ENCODE measurements at places on chromosomes 6 and 20.

DNA sequence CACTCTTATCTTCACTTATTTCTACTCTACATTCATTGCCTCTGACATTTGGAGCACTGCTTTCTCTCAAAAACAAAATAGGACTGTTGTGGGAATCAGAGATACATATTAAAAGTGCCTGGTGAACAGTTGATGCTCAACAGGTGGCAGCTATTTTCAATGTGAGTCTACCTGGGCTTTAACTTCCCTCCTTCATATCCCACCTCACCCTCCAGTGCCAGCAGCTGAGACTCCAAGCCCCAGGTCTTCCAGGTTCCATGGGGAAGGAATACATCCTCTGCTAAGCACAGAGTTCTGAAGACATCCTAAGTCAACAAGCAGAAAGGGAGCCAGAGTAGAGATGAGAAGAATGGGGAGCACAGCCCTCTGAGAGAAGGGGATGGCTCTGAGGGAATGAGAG lies 7.0 kb upstream of the FOXP4 start:
- DNase-seq, result no peak

DNA sequence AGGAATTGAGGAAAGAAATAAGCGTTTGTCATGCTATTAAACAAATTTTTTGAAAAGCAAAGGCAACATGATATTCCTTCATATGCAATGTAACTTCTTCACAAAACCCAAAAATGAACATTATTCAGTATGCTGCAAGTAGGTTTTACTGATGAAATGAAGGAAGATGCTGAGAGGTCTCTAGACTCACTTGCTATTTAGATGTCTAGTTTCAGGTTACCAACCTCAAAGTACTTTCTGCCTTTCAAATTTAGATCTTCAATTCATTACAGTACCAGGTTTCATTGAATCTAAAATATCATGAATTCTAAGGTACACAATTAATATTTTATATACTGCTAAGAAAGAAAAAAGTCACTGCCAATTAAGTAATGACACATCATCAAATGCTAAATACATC lies 39.9 kb downstream of the MYO6 start:
- DNase-seq, result no peak

DNA sequence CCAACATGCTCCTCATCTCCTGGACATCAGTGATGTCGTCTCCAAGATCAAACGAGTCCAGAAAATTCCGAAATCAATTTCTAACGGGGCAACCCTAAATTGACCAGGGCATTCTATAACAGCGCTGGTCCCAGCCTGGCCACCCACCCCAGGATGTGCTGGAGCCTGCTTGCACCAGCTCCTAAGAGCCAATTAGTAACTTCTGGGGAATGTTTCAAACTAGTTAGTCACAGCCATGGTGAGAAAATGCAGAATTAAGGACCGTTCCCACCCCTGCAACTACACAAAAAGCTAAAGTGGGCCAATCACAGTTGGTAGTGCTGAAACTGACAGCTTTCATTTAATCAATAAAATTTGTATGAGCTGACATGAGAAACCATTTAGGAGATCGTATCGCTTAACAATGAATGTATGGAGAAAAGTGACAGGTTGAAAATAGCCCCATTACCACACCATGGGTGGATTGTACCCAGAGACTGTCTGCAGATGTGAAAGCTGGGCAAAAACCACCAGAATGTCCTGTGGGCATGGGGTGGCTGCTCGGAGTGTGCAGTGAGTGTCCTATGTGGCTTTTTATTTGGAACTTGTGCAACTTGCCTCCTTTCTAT lies 165.7 kb upstream of the AFDN start:
- DNase-seq, result no peak

GRCh38 chr6:90611543-90612312 lies 24.9 kb upstream of the MAP3K7 start:
- DNase-seq, result no peak

GRCh38 chr6:27451660-27452390 lies 21.1 kb downstream of the ZNF184 start:
- DNase-seq, result no peak

DNA sequence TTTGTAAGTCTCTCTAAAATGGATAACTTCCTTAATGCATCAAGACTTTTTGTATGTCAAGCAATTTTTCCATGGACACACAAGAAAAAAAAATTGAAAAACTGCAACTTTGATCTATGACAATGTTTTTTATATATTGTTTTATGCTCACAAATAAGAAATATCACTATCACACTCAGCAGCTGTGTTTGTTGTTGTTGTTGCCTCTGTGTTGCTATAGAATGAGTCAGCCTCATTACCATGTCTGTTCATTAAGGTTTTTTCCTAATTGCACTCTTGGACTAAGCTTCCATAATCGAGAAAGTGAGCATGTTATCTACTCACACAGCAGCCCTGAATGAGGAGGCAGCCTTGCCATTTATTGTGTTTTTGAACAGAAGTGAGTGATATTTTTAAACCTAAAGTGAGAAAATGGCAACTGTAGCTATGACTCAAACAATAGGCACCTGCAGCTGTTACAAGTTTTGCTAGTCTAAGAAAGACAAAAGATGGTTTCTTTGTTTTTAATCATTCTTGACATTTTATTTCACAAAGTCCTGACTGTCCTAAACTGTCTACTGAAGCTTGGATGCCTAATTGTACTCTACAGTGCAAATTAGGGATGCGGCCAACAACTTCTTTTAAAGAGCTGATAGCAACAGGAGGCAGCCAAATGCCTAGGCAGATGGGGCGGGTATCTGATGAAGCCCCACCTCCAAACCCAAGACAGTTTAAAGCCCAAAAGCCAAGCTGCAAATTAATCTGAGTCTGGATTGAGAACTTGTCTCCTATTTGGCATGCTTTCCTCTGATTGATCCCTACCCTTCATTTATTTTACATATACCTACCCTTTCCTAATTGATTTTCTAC lies 77.9 kb upstream of the DOK5 start:
- DNase-seq, result no peak

GRCh38 chr6:35195120-35195780 lies 18.5 kb upstream of the SCUBE3 start:
- DNase-seq, result peak; percentile 29

DNA sequence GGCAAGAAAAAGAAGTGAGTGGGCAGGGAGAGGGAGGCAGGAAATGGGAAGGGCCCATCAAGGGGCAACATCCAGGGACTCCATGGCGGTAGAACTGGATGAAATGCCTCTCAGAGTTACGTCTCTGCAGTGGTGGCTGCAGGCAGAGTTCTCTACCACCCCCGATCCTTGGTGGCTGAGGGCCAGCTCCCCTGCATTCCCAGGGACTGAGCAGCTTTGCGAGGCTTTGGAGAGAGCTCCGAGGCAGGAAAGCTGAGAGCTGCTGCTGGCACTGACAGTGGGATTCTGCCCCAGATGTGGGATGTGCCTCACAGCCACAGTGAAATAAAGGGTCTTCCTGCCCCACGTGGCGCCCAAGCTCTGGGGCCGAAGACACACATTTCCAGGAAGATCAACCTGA lies 236.6 kb downstream of the SLC24A3 start:
- DNase-seq, result no peak

GRCh38 chr20:12252793-12253192 lies 335.1 kb downstream of the BTBD3 start:
- no peak for DNase-seq

DNA sequence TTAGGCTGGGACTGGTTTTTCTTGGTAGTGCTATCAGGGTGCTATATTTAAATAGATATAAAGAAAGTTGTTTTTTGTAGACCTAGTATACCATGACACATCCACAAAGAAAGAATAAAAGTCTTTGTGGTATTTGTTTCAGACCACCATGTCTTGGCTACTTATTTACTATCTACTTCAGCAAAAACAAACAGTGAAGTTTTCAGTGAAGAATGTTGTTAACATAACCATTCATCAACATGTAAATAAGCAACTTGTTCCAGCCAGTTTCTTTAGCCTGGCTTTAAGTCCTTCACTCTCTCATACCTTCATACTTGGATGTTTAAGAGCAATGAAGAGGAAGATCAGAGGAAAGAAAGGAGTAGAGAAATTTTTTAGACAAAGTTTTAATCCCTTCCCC lies 624.1 kb downstream of the CD109 start:
- no peak for DNase-seq

- no peak for DNase-seq
Measured at GRCh38 chr20:62572980-62573379, 69.3 kb upstream of the SLCO4A1 start.

DNA sequence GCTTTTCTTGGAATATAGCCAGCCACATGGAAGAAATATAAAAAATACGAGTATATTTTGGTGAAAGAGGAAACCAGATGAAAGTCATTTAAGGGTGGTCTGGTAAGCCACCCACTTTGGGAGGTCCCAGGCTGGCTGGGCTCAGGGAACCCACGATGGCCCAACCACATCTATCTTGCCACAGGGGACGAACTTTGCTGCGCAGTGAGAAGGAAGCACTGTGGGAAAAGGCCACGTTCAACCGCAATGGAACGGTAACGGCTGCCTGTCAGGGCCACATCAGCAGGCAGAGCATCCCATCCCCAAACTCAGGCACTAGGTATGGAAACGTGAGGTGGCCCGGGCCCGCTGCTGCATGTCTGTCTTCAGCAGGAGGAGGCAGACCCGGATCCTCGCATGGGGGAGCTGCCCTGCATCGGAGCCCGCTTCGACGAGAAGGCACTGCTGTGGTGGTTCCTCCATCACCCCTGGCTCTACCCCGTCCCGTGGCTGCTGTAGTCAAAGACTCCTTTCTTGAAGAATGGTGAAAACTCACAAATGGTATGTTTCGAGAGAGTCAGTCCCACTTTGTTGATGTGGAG lies 300.4 kb downstream of the KIF16B start:
- DNase-seq, result no peak

DNA sequence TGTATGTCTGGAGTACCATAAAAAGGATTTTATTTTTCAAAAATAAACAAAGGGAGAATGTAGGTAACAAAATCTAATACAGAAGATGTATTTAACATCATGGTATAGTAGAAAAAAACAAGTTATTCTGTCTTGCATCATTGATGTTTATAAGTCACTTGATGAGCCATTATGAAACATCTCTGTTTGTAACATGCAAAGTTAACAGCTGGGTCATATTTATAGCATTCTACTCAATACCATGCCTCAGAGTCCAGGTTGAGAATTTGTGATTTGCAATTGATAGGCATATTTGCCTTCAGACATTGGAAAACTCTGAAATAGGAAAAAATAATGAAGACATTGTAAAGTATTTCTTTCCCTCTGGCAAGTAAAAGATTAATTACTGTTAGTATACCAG lies 52.3 kb upstream of the IL20RA start:
- DNase-seq, result no peak

- no peak for DNase-seq
Measured at GRCh38 chr6:169190970-169191369, 62.7 kb downstream of the THBS2 start.

GRCh38 chr6:121759370-121759769 lies 323.9 kb downstream of the GJA1 start:
- peak; percentile 63 for DNase-seq

- no peak for DNase-seq
Measured at GRCh38 chr6:40825102-40825501, 213.9 kb downstream of the UNC5CL start.

DNA sequence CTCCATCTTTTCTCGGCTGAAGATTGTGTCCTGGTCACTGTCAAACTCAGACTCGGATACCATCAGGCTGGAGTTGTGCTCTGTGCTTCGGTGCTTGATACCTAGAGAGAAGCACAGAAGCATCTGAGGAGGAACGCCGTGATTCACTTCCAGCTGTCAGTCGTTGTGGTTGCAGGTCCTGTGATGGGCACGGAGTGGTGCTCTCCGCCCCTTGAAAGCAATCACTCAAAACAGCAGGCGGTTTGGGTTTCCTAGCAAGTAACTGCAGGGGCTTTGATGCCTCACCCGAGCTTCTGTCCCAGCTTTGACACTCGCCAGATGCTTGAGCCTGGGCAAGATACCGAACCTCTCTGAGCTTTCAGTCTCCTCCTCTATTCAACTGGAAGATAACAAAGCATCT lies 52.5 kb downstream of the ALDH5A1 start:
- peak; percentile 81 for DNase-seq

- DNase-seq, result no peak
Measured at GRCh38 chr6:169251822-169252504, 1.7 kb downstream of the THBS2 start.

DNA sequence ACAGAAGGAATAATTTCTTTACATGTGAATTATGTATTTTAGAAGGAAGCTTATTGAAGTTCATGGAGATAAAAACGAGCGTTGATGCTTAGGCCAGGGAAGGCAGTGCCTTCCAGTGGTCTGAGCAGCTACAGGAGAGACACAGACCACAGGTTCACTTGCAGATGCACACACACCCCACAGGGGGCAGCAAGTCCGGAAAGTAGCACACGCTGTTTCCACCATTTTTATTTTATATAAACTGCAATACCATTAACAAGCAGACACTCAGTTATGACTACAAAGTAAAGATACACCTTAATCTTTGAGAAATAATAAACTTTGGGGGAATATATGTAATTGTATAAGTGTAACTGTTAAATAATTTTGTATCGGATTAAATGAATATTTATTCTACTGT lies 13.5 kb upstream of the DACT2 start:
- DNase-seq, result peak; percentile 4

- no peak for DNase-seq
Measured at GRCh38 chr6:158050955-158051354, 69.3 kb downstream of the SYNJ2 start.

GRCh38 chr20:2900845-2901592 lies 27.7 kb downstream of the PTPRA start:
- no peak for DNase-seq

GRCh38 chr20:24040896-24041459 lies 52.4 kb upstream of the GGTLC1 start:
- no peak for DNase-seq

- no peak for DNase-seq
Measured at GRCh38 chr20:64091770-64092169, 7.6 kb upstream of the LKAAEAR1 start.

- DNase-seq, result no peak
Measured at GRCh38 chr6:26375270-26375669, 7.6 kb upstream of the BTN2A2 start.

DNA sequence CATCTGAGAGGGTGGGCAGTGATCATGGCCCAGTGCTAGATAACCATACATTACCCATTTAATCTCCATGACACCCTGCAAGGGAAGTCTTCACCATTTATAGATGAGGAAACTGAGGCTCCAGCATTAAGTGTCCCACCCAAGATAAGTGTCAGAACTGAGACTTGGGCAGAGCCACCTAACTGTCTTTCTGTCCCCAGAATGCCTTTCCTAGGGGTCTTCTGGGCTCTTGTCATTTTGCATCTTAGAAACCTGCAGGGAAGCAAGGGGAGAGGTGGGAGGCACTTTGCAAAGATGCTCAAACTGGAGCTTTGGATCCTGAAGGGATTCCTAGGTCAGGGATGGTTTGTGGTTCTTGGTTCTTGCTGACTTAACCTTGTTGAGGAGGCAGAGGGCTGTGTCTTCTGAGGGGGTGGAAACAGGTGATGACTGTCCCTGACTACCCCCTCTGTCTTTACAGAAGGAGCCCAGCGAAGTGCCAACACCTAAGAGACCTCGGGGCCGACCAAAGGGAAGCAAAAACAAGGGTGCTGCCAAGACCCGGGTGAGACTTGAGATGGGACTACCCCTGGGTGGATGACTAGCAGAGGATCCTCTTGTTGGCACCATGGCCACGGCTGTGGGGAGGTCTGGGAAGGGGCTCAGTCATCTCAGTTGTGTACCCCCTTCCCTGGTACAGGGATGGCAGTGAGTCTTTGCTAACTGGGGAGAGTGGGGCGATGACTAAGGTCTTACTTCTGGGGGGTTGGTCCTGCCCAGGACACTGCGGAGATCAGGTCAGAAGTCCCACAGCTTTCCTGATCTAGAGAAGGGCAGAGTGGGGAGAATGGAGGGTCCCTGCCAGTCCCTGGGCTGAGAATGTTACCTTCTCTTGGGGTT lies 5.8 kb downstream of the HMGA1 start:
- no peak for DNase-seq

All from OCI-M1 (cell line).